ENCODE measurements at places on chromosomes 11 and 22. TPM values are rescaled to one million over a fixed set of nuclear protein-coding genes. Genes with fewer than 3 reads are reported as not detected.

KRTAP5-2 gene
- not detected for total RNA-seq

RASL10A gene
- total RNA-seq = 0.68 TPM

DNA sequence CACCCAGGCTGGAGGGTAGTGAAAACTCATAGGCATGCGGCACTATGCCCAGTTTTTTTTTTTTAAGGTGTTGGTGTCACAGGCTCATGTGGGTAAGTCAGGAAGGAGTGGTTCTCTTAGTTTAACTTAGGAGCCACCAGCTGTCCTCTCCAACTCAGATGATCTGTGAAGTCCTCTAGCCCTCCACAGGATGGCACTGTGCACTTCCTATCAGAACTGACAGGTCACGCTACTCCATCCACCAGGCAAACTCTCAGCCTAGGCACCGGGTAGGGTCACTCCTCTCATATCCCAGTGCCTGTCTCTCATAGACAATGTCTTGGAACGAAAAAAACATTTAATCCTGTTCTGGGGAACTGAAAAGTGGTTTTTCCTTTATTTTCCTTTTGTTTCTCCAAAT is 16.5 kb downstream of the NAP1L4 start:
- H3K27me3 ChIP-seq = no peaks in the 10 kb centered on the region
- peak; percentile 42 for DNase-seq
- H3K27ac ChIP-seq = no peak overlapping the region
- no peaks in the 10 kb centered on the region for H3K4me1 ChIP-seq

- no peaks in the 10 kb centered on the region for H3K36me3 ChIP-seq
- no peaks in the 10 kb centered on the region for H3K27me3 ChIP-seq
- no peaks in the 10 kb centered on the region for H3K4me1 ChIP-seq
- DNase-seq = no peak
- no peak overlapping the region for H3K4me3 ChIP-seq
Measured at GRCh38 chr11:15599376-15599775, 484.7 kb downstream of the INSC start.

DNA sequence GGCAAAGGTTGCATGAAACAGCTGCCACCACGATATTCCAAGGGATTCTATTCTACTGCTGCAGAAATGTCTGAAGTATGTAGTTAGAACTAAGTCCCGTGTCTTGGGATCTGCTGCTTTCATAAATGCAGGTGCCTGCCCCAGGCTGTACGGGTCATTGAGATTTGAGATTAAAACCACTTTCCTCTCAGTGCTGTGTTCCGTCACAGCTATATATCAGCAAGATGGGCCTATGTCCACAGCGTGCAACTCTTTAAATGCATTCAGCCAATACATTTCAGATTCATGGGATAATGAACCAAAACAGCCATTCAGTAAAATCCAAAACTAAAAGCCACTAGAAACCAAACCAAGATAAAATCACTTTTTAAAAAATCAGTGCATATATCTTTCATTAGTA is 107.3 kb upstream of the LUZP2 start:
- no peak overlapping the region for H3K4me3 ChIP-seq
- H3K27me3 ChIP-seq = no peaks in the 10 kb centered on the region
- no peaks in the 10 kb centered on the region for H3K4me1 ChIP-seq
- H3K36me3 ChIP-seq = no peaks in the 10 kb centered on the region
- no peak overlapping the region for H3K27ac ChIP-seq
- no peak for DNase-seq

DNA sequence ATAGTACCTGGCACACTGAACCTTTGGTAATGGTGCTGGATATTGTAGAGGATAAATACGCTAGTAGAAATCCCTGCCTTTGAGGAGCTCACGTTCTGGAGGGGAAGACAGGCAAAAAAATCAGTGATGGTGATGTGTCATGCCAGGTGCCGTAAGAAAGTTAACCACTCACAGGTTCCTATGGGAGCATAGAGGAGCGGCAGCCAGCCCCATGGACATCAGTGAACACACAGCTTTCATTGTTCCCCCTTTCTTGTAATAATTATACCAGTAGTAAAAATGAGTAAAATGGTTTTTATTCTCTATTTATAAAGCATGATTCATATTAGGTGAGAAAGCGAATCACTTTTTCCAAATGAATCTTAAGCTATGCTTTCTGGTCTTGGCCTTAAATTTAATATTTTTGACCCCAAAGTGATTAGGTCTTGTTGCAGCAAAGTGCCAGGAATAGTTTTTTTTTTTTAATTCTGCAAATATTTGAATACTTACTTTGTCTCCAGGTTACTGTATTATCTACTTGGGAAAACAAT is 57.9 kb downstream of the UVRAG start:
- no peaks in the 10 kb centered on the region for H3K36me3 ChIP-seq
- H3K4me3 ChIP-seq = no peak overlapping the region
- H3K27me3 ChIP-seq = no peaks in the 10 kb centered on the region
- H3K27ac ChIP-seq = no peak overlapping the region
- DNase-seq = no peak

DNA sequence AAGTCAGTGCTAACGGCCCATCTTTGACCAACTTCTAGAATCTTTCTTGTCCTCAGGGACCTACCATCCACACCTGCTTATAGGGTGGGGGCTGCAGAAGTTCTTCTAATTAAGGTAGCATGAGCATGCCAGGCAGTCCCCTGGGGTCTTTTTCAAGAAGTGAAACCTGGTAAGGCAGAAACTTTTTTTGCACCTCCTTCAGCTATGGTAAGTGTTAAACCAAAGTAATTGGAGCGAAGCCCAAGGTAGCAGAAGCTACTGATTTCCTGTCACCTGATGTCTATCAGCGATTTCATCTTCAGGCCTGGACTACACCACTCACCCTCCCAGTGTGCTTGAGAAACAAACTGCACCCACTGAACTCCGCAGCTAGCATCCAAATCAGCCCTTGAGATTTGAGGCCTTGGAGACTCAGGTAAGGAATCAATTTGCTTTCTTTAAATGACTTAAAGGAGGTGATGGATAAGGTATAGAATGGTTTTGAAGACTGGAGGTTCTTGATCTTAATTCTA is at the start of gene MS4A1:
Gene MS4A1, plus strand, starts transcription at position 317 of the 512 bp plus-strand sequence. CDS start 6,528 bp downstream, outside the sequence.
- no peak for DNase-seq
- no peaks in the 10 kb centered on the region for H3K36me3 ChIP-seq
- H3K27me3 ChIP-seq = peaks cover 6% of the 10 kb centered on the region

RAB38 gene
- 1.7 TPM for total RNA-seq

IL17REL gene
- total RNA-seq = not detected

DNA sequence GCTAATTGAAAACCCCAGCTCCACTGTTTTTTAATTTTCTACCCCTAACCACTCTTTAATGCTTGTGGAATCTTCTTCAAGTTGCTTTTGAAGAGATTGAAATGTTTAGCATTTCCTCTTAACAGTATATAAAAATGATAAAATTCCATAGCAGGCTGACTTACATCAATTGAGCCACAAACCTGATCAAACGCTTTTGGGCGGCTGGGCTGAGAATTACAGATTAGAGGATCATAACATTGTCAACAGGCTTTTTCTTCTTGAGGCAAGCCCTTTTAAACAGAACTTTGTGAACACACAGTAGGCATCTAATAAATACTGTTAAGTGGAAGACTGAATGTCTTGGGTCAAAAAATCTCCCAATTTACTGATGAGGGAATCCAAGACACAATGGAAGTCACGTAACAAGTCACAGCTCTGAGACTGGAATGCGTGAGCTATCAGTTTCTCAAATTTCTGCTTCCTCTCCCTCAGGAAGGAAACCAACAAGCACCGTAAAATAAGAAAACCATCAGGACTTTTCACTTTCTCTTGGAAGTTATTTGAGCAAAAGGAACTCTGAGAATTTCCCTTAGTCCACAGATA is 50.0 kb upstream of the CCDC89 start:
- no peak for DNase-seq
- H3K4me1 ChIP-seq = no peaks in the 10 kb centered on the region
- H3K36me3 ChIP-seq = no peaks in the 10 kb centered on the region
- H3K27ac ChIP-seq = no peak overlapping the region

GRCh38 chr22:42357634-42358296 is 74.4 kb downstream of the NFAM1 start:
- no peak overlapping the region for H3K4me3 ChIP-seq
- no peak overlapping the region for H3K27ac ChIP-seq
- H3K36me3 ChIP-seq = no peaks in the 10 kb centered on the region
- no peaks in the 10 kb centered on the region for H3K27me3 ChIP-seq
- peaks cover 12% of the 10 kb centered on the region for H3K4me1 ChIP-seq

GRCh38 chr11:61266602-61267001 is 25.6 kb downstream of the PGA5 start:
- no peak overlapping the region for H3K4me3 ChIP-seq
- no peak for DNase-seq
- H3K36me3 ChIP-seq = no peaks in the 10 kb centered on the region
- H3K27me3 ChIP-seq = no peaks in the 10 kb centered on the region
- no peaks in the 10 kb centered on the region for H3K4me1 ChIP-seq
- H3K27ac ChIP-seq = no peak overlapping the region

MS4A15 gene
- not detected for total RNA-seq

DNA sequence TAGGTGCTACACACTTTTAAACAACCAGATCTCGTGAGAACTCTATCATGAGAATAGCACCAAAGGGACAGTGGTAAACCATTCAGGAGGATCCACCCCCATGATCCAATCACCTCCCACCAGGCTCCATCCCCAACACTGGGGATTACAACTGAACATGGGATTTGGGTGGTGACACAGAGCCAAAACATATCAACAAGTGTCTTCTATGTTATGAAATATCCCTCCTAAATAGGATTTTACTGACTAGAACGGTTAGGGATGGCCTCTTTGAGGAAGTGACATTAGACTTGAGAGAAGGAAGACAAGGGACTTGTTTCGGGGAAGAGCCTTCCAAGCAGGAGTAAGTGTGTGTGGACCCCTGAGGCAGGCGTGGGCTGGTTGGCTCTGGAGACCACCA is 11.9 kb upstream of the MRPL11 start:
- no peak overlapping the region for H3K4me3 ChIP-seq
- no peaks in the 10 kb centered on the region for H3K36me3 ChIP-seq
- no peaks in the 10 kb centered on the region for H3K4me1 ChIP-seq
- H3K27ac ChIP-seq = no peak overlapping the region
- peaks cover 39% of the 10 kb centered on the region for H3K27me3 ChIP-seq
- no peak for DNase-seq

- H3K27me3 ChIP-seq = peaks cover 91% of the 10 kb centered on the region
- no peak for DNase-seq
- peak overlapping the region; percentile 34 for H3K4me3 ChIP-seq
- H3K27ac ChIP-seq = no peak overlapping the region
- H3K4me1 ChIP-seq = no peaks in the 10 kb centered on the region
- no peaks in the 10 kb centered on the region for H3K36me3 ChIP-seq
Measured at GRCh38 chr11:122984186-122985011, 2.8 kb upstream of the BSX start.

DNA sequence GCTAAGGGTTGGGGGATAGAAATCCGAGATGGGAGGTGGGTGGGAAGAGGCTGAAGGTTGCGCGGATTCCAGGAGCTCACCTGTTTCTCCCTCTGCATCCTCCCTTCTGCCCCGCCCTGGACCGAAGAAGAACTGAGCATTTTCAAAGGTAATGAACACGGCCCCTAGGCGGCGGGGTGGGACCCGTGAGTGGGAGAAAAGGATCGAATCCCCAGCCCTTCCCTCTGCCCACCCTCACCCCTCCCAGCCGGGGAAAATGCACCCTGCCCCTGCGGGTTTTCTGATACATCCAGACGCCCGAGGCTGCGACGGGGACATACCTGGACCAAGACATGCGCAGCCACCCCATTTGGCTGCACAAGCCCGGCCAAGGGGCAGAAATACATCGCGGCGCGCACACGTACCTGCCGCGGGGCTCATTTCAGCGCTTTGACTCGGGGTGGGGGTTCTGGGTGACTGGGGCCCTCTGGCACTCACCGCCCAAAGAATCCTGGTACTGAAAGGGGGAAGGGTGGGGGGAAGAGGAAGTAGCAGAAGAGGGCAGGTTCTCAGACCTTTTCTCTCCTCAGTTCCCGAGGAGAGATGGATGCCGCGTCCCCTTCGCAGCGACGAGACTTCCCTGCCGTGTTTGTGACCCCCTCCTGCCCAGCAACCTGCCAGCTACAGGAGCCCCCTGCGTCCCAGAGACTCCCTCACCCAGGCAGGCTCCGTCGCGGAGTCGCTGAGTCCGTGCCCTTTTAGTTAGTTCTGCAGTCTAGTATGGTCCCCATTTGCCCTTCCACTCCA is 6.0 kb downstream of the VSIG2 start:
- no peaks in the 10 kb centered on the region for H3K27me3 ChIP-seq
- no peaks in the 10 kb centered on the region for H3K36me3 ChIP-seq
- peaks cover 24% of the 10 kb centered on the region for H3K4me1 ChIP-seq
- H3K27ac ChIP-seq = no peak overlapping the region
- peak overlapping the region; percentile 48 for H3K4me3 ChIP-seq
- DNase-seq = peak; percentile 48

DNA sequence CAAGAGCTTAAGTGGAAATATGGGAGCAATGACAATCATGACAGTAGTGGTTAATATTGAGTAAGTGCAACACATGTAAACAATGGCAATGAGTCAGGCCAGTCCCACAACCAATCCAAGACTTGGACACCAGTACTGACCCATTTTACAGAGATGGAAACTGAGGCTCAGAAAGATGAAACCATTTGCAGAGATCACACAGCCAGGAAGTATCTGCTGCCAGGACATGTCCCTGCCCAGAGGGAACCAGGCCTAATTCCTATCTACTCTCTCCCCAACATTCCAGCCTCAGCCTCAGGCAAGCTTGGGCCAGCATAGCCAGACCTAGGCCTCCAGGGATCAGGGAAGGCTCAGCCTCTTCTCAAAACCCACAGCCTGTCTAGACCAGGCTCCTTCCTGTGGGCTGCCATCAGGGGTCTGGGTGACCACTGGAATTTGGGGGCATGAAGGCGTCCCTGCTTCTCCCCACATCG is 395.1 kb downstream of the MN1 start:
- no peak for DNase-seq
- H3K27ac ChIP-seq = peak overlapping the region; percentile 53
- H3K4me3 ChIP-seq = no peak overlapping the region
- H3K36me3 ChIP-seq = no peaks in the 10 kb centered on the region
- no peaks in the 10 kb centered on the region for H3K27me3 ChIP-seq

- H3K36me3 ChIP-seq = no peaks in the 10 kb centered on the region
- H3K4me3 ChIP-seq = no peak overlapping the region
- H3K27ac ChIP-seq = no peak overlapping the region
- peaks cover 22% of the 10 kb centered on the region for H3K4me1 ChIP-seq
- no peaks in the 10 kb centered on the region for H3K27me3 ChIP-seq
- DNase-seq = peak; percentile 76
Measured at GRCh38 chr11:126544108-126545056, 188.9 kb downstream of the ST3GAL4 start.

- no peak for DNase-seq
- peaks cover 86% of the 10 kb centered on the region for H3K27me3 ChIP-seq
- H3K36me3 ChIP-seq = no peaks in the 10 kb centered on the region
- H3K4me3 ChIP-seq = no peak overlapping the region
Measured at GRCh38 chr11:128525411-128526243, 61.7 kb downstream of the ETS1 start.

DNA sequence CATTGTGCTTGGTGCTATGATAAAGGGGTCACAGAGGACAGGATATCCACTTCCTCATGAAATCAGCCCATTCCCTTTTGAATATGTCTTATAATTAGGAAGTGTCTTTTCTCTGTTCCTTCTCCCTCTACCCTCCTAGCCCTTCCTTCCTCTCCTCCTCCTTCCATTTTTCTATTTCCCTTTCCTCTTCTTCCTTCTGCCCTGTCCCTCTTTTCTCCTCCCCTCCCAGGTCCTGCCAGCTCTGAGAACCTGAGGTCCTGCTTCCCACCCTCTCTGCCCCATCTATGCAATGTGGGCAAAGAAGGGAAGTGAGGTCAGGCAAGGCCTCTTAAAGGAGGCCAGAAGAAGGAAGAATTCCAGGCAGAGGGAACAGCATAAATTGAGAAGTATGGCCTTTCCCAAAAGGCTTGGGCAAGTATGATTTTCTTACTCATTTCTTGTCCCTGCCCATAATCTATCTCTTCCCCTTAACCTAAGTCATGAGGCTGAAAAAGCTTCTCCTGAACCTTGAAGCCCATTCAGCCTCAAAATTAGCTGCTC is 7.7 kb upstream of the UBASH3B start:
- no peak overlapping the region for H3K4me3 ChIP-seq
- H3K4me1 ChIP-seq = peaks cover under 1% of the 10 kb centered on the region
- no peaks in the 10 kb centered on the region for H3K27me3 ChIP-seq
- no peaks in the 10 kb centered on the region for H3K36me3 ChIP-seq
- H3K27ac ChIP-seq = no peak overlapping the region
